ENCODE measurements at places on chromosomes 2 and 18.

GRCh38 chr2:12731701-12732280 is 15.1 kb downstream of the TRIB2 start:
- no peak for DNase-seq

- peak; percentile 33 for DNase-seq
These were observed 166.1 kb upstream of the ZNF521 start for GRCh38 chr18:25517881-25518715.

GRCh38 chr2:230765611-230766300 is 53.1 kb downstream of the CAB39 start:
- no peak for DNase-seq

- peak; percentile 24 for DNase-seq
These were observed 34.4 kb downstream of the ZFP36L2 start for GRCh38 chr2:43191947-43192516.

DNA sequence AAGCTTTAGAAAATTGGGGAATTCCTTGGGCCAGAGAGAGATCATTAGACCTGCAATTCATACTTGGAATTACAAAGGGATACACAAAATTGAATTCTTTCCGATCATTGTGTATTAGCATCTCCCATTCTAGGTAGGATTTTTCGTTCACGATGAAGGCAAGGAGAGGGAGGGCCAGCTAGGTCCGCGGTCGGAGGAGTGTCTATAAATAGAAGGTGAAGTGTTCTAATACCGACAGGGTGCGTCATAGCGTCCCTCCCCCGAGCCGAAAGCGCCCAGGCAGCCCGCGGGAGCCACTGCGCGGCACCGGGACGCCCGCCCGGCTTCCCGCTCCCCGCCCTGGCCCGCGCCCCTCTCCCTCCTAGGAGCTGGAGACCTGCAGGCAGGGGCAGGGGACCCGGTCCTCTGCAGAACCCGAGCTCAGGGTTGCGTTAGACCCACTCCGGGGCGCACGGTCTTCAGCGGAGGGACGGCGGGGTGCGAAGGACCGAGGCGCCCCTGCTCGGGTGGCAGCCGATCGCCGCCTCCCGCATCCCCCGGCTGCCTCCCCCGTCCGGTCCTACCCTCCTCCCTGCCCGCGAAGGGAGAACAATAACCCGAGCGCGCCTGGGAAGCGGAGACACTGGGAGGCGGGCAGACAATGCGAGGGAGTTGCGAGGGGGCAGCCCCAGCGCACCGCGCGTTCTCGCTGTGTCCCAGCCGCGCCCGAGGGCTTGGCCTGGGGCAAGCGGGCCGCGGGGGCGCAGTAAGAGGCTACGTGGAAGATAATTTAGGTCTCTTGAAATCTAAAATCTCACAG is 114.2 kb upstream of the SERTAD2 start:
- peak; percentile 93 for DNase-seq

GRCh38 chr18:58549814-58550339 is 79.0 kb downstream of the ALPK2 start:
- no peak for DNase-seq

GRCh38 chr2:49251766-49252165 is 97.5 kb upstream of the FSHR start:
- peak; percentile 70 for DNase-seq

DNA sequence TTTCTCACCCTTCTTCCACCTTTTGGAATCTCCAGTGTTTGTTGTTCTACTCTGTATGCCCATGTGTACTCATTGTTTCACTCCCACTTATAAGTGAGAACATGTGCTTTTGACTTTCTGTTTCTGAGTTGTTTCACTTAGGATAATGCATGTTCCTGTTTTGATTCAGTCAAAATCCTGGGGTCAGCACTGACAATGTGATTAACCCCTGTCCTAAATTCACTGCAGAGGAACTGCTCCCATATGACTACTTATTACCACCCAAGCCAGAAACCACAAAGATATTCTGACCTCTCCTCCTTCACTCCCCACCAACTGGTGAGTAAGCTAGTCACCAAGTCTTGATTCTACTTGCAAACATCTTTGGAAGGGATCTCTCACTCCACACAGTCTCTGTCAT is 251.4 kb upstream of the TCF4 start:
- peak; percentile 74 for DNase-seq

- DNase-seq: no peak
These were observed 73.6 kb downstream of the SPATS2L start for GRCh38 chr2:200380091-200380561.

DNA sequence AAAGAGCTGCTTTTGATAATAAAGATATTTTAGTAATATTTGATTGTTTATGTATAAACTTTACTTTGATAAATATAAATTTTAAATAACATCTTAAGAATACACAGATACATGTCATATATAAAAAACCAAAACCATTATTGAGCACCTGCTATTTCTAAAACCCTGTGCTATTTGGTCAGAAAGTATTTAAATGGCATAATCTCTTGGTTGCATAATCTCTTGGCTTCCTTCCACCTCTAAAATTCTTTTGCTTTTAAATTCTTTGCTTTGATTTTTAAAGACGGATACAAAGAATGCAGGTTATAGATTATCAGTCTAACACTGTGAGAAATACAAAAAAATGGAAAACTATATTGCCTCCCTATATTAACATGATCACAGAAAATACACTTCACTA is 36.9 kb downstream of the ACMSD start:
- DNase-seq: no peak

DNA sequence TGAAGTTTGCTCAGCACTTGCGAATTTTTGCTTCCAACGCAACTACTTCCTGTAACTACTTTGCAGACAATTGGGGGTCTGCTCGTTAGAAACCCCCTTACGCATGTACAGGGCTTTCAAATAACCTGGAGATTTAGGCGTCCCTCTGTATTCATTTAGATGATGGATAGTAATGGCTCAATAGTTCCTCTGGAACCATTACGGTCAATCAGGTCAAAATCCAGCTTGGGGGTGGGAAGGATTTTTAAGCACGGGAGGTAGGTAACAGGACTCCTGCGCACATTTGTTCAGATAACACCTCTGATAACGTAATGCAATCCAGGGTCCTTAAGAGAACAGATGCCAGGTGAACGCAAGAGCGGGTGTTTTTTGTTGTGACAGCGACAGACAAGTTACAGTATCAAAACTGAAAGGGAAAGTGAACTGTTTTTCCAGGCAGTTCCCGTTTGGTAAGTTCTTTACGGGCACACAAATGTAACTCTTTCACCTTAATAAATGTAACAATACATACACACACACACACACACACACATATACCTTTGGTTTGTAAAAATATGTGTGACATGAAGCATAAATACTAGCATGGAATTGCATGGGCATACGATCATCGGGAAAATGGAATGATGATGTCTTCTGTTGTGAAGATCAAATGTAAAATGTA is 3.8 kb upstream of the OSR1 start:
- DNase-seq: no peak

- peak; percentile 83 for DNase-seq
These were observed 137.4 kb downstream of the ACOXL start for GRCh38 chr2:110869472-110870446.

GRCh38 chr2:229974266-229974665 is 52.0 kb downstream of the FBXO36 start:
- DNase-seq: no peak

GRCh38 chr2:240400371-240401161 is 34.9 kb upstream of the GPC1 start:
- DNase-seq: no peak

- DNase-seq: no peak
These were observed 20.2 kb upstream of the TUBB6 start for GRCh38 chr18:12287684-12288402.

Data from HT1080 (cell line).